ENCODE measurements at places on chromosomes 5 and 9.

DNA sequence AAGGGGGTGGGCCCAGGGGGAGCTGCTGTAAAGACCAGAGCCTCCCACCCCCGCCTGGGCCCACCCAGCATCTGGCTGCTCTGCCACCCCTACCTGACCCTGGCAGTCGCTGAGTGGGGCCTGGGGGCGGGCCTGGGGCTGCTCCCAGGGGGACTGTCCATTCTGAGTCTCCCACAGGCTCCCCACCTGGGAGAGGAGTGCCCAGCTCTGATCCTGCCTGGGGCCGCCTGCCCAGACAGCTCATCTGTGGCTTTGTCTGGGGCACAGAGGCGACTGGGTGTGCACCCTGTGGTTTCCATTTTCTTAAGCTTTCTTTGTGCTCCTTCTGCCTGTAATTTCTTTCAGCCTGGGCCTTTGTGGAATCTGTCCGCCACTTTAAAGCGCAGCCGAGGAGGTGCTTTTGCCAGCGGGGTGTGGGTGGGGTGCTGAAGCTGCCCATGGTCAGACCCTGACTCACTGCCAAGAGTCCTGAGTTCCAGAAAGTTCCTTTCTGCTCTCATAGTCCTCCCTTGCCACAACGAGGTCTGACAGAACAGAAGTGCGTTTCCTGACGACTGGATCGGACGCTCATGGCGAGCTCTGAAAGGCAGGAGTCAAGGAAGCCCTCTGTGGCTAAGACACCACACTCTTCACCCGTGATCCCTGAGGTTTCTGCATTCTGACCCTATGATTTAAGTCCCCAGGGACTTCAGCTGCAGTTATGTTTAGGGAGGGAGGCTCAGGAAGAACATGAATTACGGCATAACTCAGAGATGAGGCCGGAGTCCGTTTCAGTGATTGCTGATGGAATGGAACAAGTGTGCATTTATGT, 225.0 kb downstream of the FANCC start:
- peak; percentile 78 for DNase-seq

DNA sequence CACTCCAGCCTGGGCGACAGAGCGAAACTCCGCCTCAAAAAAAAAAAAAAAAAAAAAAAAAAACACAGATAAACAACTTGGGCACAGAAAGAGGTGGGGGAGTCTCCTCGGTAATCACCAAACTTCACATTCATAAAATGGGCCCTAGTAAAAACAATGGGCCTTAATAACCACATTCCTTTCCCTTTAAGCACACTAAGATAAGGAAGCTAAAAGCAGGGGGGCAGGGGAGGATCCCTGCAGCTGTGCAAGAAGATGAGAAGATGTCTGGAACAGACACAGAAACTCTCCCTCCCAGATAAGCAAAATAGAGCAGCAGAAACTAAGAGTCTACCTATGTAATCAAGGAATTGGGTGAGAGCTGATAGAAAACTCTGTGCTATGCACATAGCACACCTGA, 111.2 kb upstream of the FAM174A start:
- no peak for DNase-seq

DNA sequence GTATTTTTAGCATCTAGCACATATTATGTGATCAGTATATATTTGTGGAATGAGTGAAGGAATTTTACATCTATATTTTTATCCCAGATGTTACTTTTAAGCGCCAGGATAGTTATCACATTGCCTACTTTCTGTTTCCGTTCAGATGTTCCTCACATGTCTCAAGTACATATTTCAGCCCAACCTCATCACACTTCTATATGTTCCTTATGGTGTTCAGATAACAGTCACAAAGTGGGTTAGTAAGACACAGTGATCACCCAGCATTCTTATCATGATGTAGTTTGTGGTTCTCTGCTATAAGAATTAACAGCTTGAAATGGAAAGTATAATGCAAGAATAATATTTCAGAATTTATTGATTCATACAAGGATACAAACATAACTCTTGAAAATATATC, 170.0 kb upstream of the RASA1 start:
- no peak for DNase-seq

DNA sequence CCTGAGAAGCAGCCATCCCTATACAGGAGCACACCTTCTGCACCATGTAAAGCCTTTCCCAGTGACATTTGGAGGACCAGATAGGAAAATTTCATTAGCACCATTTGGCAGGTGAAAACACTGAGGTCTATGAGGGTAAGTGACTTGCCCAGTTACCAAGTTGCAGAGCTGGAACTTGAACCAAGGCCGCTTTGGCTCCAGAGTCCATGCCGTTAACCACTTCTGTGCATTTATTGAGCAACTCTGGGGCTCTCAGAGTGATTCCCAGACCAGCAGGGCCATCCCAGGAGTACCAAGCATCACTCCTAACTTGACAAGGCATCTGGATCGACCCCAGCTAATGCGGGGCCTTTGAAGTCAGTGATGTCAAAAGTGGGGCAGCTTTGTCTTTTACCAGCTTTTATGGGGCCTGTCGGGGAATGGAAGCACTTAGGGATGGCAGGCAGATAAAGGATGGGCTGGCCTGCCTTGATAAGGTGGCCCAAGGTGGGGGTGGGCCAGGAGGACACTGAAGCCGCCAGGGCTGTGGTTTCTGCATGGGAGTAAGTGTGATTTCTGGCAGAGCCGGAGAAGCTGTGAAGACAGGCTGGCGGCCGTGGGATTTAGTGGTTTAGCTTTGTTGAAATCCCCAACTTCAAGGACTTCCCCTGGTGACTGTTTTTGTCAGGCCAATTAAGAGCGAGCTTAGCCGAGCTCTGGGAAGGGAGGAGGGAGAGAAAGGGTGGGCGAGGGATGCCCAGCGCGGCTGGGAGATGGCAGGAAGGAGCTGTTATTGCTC, 127.3 kb downstream of the MACROH2A1 start:
- DNase-seq = no peak

DNA sequence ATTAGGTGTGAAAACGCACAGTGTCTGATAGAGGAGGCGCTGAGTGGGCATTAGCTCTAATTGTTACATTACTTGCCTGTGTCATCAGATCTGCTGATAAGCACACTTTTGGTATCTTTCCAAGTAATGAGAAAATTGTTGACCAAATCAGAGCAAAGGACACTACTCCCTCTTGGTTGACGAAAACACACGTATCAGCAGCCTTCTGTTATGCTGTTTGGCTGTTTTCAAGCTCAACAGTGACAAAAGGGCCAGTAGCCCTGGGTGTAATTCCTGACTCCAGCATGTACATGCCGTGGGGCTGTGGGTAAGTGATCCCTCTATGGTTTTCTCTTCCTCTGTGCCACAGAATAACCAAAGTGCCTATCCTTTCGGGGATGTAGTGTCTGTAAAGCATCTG, 151.4 kb downstream of the AUH start:
- no peak for DNase-seq

DNA sequence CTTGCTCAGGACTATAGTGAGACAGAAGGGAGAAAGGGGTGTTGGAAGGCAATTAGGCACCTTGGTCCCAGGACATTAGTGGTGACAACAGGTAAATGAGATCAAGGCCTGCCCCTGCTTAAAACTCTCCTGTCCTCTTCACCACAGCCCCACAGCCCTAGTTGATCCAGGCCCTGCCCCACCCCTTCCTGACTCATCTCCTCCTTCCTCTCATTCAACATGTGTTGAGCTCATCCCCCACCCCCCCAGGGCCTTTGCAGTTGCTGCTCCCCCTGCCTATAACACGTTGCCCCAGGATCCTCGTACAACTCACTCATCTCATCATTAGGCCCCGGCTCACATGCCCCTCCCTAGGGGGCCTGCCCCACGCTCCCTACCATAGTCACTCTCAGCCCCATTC, 66.8 kb downstream of the TSPAN17 start:
- DNase-seq = no peak

- DNase-seq = no peak
Observed at GRCh38 chr9:117084221-117084620, 330.6 kb downstream of the ASTN2 start.

DNA sequence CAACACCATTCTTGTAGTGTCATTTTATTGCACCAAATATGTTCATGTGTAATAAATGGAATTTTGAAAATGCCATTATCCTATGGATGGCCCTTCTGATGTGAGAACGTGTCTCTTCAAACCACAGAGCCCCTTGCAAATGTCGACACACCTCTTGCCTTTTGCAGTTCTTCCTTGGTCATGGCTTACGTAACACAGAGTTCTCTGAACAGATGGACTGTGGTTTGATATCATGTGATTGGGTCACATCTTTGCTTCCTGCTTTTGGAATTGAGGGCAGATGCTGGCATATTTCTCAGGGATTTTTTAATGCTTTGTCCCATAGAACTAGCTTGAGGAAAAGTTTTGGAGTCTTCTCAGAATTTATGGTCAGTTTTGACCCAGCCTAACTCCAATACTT, 4.6 kb downstream of the TGFBR1 start:
- no peak for DNase-seq

DNA sequence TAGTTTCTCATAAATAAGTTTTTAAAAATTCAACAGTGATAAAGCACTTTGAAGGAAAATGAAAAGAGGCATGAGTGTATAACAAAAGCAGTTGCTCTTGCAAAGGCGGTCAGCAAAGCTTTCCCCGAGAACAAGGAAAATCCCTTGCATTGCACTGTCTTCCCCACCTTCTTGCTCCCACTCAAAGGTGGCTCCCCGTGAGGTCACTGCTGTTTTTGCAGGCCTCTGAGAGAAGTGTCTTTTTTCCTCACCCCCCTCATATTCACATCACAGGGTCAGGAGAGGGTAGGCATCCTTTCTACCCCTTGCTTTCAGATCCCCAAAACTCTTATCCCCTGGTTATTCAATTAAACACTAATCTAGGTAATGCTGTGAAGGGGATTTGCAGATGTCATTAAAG, 15.2 kb upstream of the SLC36A1 start:
- DNase-seq = no peak

- DNase-seq = no peak
Observed at GRCh38 chr9:108761655-108762347, 94.0 kb downstream of the ACTL7B start.

DNA sequence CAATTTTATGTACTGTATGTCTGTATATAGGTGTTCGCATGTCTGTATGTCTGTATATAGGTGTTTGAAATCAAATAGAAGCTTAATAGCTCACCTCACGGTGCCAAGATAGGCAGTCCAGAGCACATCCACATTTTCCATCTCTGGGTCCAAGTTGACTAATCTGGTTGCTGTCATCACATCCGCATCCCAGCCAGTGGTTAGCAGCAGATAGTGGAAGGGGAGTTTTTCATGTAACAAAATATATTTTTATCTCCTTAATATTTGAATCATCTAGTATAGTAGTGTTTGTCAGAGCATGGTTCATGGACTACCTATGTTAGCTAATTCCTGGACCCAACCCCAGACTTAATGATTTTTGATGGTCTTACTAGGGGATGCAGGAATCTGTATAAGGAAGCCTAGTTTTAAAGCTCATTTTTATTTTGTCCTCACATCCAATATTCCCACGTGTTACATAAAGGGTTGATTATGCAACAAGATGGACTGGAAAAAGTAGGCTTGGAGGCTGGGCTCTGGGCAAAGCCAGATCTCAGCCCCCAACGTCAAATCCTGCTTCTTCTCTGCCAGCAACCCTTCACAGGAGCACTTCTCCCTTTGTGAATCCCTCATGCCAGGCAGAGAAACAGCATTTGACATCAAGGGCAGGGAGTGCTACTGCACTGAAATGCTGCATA, 219.7 kb downstream of the ZSWIM6 start:
- no peak for DNase-seq

DNA sequence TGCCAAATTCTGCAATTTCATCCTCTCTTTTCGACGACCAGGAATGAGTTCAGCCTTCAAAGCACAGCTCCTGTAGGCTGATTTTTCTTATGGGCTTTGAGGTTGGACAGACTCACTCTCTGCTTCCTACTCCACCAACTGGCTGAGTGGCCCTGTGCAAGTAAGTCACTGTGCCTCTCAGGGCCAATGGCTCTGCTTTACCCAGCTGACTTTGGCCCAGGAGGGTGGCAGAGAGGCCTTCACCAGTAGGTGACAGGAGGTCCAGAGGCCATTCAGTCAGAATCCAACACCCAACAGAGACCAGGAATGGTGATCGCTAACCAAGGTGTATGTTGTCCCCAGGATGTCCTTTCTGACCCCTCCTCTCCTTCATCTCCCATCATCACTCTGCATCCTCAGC, 49.5 kb upstream of the ALDH1B1 start:
- DNase-seq = no peak

DNA sequence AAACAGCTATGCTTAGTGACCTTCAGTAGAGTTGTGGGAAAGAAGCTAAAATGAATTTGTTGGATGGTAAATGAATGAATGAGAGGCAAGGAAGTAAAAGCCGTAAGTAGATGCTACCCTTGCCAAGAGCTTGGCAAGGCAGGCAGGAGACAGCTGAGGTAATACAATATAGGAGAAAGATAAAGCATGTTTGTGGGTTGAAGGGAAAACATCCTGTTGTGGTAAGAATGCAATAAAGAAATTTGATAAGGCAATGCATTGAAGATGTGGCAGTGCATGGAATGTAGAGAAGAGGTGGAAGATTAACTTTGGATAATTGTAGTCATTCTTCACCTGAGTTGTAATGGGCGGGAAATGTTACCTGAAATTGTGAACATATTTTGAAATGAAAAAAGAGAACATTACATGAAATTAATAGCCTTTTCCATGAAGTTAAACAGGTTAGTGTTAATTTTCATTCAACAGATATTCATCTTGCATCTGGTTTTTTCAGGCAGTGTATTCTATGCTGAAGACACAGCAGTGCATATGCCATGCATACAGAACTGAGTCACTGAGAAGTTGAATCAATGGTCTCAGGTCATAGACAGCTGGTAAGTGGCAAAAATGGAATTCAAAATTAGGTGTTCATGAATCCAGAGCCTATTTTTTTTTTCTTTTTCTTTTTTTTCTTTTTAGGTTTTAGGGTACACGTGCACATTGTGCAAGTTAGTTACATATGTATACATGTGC, 43.4 kb upstream of the SPINK5 start:
- DNase-seq = no peak
